NK-92 treated with Interleukin-12 subunit alpha and Interleukin-12 subunit beta, amount 100 ng/mL, for 24 hours (cell line): ENCODE measurements at places on chromosomes 7 and 10.

DNA sequence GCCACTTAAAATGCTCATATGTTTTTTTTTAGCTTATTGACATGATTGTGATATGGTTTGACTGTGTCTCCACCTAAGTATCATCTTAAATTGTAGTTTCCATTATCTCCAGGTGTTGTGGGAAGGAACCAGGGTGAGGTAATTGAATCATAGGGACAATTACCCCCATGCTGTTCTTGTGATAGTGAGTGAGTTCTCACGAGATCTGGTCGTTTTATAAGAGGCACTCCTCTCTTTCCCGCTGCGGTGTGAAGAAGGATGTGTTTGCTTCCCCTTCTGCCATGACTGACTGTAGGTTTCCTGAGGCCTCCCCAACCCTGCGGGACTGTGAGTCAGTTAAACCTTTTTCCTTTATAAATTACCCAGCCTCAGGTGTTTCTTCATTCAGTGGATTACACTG is 80.5 kb upstream of the ETV1 start:
- DNase-seq = no peak

- DNase-seq = no peak
Observed at GRCh38 chr10:43900571-43900970, 251.9 kb upstream of the ZNF32 start.

GRCh38 chr7:39659356-39660013 is 36.1 kb downstream of the RALA start:
- no peak for DNase-seq

GRCh38 chr7:51430480-51431086 is 114.0 kb upstream of the COBL start:
- DNase-seq = no peak

DNA sequence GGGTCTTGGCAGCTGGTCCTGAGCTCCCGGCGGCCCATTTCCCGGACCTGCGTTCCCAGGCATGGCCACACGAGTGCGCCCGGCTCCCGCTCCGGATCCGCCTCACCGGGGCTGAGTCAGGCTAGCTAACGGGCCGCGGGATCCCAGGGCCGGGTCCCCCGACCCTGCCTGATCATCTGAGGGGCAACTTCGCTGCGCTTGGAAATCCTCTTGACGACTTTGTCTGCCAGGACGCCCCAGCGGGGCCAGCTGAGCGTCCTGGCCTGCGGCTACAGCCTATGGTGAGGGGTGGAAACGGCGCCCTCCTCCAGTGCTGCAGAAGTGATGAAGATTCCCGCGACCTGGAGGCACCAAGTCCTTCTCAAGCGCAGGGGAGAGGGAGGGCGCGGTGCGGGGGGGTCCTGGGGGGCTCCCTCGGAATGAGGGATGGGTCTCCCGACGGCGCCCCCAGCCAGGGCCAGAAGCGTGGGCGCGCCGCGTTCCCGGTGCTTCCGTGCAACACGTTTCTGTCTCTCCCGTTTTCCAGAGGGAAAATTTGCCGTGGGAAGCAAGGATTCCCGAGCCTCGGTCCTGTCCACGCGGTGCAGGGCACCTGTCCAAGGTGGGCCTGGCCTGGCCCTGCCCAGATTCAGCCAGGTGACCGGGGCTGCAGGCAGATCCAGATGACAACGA is 212.4 kb downstream of the CCSER2 start:
- DNase-seq = no peak

- DNase-seq = no peak
Observed at GRCh38 chr10:104642658-104643302, 1.7 kb downstream of the SORCS3 start.

DNA sequence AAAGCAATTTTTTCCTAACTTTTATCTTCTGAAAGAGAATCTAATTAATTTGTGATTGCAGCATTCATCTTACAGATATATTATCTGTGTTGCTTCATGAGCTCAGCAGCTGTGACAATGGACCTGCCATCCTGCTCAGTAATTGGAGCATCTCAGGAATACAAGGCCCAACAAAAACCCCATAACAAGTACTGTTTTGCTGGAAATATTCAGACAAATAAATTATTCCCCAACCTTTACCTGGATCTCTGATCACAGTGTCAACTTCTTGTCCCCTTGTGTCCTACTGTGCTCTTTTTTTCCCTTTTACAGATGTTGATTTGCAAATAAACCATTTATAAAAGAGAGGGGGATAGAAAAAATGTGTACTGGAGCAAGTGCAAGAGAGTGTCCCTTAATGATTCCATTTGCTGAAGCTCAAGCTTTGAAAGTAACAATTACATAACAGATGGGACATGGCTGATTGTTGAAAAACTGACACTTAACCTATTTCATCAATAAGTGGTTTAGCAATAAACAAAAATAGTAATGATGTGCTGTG is 1063.4 kb upstream of the GHITM start:
- DNase-seq = no peak

DNA sequence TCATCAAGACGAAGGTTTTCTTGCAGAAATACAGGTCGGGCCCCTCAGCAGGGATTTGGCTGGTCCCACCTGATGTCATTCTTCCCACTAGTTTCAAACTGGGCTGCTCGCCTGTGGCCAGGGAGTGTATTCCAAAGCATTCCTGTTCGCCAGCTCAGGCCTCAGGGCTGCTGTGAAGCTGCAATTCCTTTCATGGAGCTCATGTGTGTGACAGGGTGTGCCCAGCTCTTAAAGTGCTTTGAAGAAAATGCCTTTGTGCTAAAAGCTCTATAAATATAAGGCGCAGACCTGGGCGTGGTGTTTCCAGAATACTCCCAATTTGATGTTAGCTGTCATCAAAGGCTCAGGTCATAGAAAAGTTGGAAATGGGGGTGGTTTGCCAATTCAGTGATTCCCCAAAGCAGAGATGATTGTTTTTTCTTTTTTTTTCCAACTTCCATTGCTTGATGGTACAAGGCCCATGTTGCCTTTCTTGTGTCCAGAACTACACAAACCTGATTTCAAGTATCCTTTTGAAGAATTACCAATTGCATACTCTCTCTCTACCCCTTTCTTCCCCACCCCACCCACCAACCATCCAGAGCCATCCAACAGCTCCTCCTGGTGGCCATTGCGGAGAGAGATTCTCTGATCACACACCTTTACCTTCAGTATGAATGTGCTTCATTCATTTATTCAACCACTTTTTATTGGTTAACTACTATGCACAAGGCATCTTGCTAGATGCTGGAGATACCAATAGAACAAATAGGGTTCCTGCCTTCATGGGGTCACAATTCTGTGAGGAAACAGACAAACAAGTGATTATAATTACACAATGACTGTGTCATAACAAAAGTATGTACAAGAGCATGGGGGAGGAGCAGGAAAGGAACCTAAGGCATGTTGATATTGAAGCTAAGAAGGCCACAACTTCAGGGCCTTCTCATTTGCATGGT is 297.3 kb upstream of the LYZL1 start:
- no peak for DNase-seq

DNA sequence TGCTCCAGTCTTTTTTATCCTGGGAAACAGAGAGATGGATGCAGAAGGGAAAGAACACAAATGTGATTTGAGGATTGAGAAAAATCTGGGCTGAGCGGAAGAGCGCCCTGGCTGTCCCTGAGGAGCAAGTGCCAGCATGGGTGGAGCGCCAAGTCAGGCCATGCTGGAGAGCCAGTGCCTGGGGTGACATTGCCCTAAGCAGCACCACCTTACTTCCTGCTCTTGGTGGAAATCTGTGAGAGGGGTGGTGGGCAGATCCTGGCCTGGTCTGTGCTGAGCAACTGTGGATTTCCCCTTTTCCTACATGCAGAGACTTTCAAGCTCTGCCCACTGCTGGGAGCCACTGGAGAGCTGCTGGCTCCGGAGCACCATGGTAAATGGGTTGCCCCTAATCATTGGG is 36.9 kb downstream of the DDIT4 start:
- DNase-seq = no peak

GRCh38 chr7:90536449-90536848 is 59.7 kb upstream of the CDK14 start:
- DNase-seq = no peak

DNA sequence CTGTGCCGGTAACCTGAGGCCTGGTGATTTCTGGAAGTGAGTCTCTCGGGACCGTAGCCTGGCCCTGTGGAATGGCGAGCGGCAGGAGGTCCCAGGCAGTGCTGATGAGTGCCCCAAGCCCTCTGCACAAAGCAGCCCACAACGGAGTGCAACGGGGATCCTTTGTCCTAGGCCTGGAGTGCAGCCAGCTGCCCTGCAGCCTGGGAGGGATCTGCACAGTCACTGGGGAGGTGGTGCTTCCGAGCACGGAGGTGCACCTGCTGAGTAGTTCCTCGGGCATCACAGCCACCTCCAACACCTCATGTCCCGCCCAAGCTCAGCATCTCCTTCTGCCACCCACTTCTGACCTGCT is 162.8 kb upstream of the ZMIZ1 start:
- no peak for DNase-seq

DNA sequence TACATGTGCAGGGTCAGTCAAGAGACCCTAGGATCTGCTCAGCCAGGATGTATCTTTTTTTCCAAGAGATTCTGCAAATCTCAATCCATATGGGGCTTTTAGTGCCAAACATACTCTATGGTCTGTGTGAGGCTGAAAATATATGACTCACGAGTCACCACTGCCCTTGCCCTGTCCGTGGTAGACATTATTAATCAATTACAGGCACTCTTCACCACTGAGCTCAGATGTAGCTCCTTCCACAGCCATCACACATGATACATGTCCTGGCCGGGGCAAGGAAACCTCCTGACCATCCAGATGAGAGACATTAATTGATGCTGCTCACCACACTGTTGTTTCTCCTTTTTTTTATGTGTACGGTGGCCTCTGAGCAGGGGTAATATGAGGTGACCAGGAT is 90.2 kb upstream of the RET start:
- no peak for DNase-seq

DNA sequence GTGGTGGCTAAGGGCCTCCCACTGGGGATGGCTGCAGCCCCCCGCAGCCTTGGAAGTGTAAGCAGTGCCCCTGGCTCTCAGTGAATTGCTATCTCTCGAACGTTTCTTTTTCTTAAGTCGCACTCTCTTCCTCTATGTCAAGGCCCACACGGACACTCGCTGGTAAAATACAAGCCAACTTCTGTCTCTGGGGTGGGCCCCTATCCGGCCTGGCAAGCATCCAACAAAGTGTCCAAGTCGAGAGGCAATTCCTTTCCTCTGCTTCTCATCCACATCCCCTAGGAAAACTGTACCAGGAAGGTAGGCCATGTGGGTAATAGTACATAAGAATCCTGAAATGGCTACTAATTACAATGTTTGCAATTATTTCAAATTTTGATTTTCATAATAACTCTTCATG is 194.9 kb upstream of the MGMT start:
- DNase-seq = no peak

GRCh38 chr10:117616179-117616578 is 73.6 kb downstream of the EMX2 start:
- DNase-seq = no peak

GRCh38 chr7:111835066-111835465 is 272.8 kb upstream of the IMMP2L start:
- no peak for DNase-seq

- no peak for DNase-seq
Observed at GRCh38 chr10:31883397-31883796, 45.2 kb downstream of the ARHGAP12 start.

DNA sequence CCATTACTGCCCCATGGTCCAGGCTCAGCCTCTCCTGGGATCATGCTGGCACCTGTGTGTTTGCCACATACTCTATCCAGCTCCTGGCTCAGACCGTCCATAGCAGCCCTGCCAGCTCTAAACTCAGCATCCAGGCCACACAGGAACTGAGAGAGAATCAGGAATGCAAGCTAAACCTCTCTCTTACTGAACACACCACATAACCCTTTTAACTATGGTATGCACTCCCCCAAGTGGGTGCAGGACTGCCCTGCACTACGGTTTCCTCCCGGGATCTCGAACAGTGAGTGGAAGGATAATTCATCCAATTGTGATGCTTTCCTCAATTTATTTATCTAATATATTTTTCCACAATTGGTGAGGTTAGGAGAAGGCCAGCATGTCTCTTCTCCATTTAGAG is 17.1 kb upstream of the ZNF800 start:
- no peak for DNase-seq

GRCh38 chr10:75207079-75207856 is 3.3 kb upstream of the VDAC2 start:
- no peak for DNase-seq

DNA sequence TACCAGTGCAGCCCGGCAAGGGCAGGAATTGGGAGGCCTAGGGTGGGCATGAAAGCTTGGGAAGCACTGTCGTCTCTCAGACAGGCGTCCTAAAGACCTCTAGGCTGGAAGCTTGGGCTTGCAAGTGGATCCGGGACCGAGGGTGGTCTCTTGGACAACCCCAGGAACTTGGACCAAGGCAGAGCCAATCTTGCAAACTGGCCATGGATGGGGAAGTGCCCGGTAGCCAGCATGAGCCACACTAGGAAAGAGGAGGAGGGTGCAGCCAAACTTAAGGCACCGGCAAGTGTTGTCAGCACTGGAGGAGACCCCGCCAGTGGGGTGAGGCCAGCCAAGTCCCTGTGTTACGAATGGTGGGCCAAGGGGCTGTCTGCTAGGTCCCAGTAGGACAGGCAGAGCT is 8.5 kb downstream of the LRIT2 start:
- DNase-seq = no peak

DNA sequence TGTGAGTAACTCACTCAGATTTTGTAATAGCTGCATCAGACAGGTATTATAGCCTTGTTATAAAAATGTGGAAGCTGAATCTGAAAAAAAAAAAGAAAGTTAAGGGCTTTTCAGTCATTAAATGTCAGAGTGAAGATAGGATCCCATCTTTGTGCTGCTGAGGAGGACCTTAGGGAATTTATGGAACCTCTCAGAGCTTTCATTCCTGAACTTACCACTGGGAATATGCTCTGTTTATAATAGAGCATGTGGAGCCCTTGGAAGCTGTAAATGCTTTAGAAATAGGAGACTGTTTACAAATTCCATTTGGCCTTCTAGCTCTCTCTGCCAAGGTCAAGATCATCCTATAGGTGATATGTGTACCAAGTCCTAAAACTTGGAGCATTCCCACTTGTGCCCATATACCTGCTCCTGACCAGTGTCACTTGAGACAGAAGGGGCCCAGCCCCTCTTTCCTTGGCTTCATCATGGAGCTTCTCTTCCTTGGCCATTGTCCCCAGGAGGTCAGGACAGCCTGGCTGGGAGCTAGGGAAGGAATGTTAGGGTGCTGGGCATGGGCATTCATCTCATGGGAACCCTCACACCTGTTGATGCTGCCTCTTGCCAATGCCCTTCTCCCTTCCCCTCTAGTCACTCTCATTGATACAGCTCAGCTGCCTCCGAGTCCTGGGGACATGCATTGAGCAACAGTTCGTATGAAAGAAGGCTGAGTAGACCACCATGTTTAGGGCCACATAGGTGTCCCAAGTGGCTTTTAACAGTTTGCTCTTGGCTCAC is 105.3 kb downstream of the LRRC18 start:
- DNase-seq = no peak

DNA sequence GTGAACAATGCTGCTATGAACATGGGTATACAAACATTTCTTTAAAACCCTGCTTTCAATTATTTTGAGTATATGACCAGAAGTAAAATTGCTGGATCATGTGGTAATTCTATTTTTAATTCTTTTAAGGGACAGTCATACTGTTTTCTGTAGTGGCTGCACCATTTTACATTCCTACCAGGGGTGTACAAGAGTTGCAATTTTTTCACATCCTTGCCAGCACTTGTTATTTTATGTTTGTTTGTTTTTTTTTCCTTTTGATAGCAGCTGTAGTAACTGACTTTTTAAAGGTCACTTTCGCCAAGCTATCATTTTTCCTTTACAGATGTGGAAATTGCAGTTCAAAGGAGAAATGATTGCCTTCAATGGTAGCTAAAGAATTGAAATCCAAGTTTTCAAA is 99.5 kb downstream of the GPR85 start:
- DNase-seq = no peak
